Astrocyte (in vitro differentiated cells and primary cell): ENCODE measurements at places on chromosomes 6 and 20. TPM values are rescaled to one million over a fixed set of nuclear protein-coding genes. Genes with fewer than 3 reads are reported as not detected.
A peak's percentile ranks its signal among the peaks of the same experiment; 100 is the strongest.

GRCh38 chr20:41290804-41291389, 26.6 kb downstream of the ZHX3 start:
- DNase-seq, result no peak

Gene ERVFRD-1
- total RNA-seq, result not detected in 2 replicates

- peak; percentile 4 for DNase-seq
These were observed 20.3 kb downstream of the CST4 start for GRCh38 chr20:23668477-23668951.

DNA sequence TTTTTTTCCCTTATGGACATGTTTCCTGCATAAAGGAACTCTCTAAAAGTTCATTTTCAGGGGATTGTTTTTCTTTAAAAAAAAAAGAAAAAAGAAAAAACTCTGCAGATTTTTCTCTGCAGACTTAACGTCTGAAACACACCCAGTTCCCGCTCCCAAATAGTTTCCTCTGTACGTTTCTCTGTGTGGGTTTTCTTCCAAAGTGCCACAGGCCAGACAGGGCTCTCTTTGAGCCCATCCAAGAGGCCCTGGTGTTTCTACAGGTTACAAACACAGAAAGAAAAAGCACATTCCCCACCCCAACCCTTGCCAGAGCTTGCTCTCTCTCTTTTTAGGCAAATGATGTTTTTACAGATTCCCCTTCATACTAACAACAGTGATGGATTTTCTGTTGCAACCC, 258.6 kb downstream of the FNDC1 start:
- DNase-seq, result peak; percentile 29

Gene CSNK2A1
- total RNA-seq, result 226 and 237 TPM in 2 replicates

Gene MUC22
- 0.05 TPM in 1 of 2 replicates, not detected in the other for total RNA-seq

- DNase-seq, result no peak
These were observed 92.0 kb upstream of the TMEM181 start for GRCh38 chr6:158467923-158468322.

DNA sequence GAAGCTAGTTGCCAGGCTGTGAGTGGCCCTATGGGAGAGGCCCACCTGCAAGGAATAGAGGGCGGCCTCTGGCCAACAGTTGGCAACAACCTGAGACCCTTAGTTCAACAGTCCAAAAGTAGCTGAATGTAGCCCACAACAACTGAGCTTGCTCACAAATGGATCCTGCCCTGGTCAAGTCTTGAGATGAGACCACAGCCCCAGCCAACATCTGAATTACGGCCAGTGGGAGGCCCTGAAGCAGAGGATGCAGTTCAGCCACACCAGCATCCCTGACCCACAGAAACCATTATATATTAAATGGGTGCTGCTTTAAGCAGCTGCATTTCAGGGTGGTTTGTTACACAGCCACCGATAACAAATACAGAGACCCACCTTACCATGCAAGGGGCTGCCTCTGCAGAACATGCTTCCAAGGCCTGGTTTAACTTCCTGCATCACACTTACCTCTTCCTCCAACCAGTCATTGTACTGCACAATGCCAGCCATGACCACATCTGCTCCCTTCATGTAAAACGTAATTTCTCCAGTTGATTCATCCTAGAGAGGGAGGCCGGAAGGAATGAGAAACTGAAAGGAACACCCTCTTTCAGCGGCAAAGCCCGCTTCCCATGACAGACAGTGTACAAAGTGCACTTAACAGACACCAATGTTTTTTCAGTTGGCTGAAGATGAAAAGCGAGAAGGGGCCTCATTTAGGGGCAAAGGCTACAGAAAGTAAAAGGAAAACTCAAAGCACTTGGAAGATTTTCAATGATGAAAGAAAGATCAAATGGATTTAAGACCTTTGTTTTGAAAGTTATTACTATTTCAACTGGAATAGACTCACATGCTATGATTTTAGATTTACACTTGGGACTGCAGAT, 86.2 kb upstream of the NFATC2 start:
- peak; percentile 90 for DNase-seq

Gene MYLK2
- 2.1 and 3.1 TPM in 2 replicates for total RNA-seq

DNA sequence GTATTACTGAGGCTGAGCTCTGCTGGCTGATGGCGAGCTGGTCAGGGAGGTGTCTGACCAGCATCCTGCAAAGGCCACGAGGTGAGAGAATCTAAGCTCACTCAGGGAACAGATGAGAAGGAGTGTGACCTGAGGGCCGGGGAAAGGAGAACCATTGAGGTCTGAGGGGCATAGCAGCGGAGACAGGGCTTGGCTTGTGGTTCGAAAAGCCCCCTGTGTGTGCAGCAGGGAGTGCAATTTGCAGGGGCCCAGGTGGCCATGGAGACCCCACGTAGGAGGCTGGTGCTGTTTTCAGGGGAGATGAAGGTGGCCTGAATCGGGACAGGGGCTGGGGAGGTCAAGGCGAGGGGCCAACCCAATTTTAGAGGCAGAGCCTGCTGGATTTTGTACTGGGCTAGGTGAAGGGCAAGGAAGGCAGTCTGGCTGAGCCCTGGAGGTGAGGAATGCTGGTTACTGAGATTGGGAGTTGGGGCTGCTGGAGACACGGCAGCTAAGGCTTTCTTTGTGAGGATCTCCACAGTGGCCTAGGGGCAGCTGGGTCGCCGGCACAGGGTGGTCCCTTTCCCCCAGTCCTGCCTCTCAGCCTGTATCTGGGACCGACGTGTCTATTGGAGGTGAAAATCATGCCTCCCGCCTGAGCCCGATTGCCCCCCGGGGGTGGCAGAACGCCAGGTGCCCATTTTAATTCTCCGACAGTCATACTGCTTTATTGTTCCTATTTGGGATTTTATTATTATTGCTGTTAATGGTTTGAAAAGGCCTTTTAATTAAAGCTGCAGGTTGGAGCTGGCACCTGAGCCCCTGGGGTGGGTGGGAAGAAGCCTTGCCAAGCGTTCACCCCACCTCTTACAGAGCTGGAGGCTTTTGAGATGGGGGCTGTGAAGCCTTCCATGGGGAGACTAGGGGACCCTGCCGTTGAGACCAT, 28.4 kb downstream of the DLGAP4 start:
- DNase-seq, result no peak

- no peak for DNase-seq
These were observed 124.0 kb upstream of the MAFB start for GRCh38 chr20:40813029-40813431.

DNA sequence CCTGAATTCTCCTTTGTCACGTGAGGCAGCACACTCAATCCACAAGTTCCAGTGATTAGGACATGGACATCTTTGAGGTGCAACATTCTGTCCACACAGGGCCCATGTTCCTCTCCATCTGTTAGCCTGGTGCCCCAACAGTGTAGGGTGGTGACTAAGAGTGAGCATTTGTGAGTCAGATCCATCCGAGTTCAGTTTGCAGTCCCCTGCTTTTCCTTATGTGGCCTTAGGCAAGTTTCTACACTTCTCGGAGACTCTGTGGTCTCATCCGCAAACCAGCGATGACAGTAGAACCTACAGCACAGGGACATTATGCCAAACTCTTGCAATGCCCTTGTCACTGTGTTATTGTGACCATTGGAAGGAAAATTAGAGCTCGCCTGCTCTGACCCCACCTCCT, 178.7 kb upstream of the CDH4 start:
- no peak for DNase-seq

- DNase-seq, result no peak
These were observed 46.8 kb downstream of the CYP24A1 start for GRCh38 chr20:54126806-54127655.

GRCh38 chr6:3731700-3732099, 19.8 kb downstream of the PXDC1 start:
- DNase-seq, result no peak

GRCh38 chr6:166935353-166935752, 21.0 kb downstream of the RNASET2 start:
- DNase-seq, result no peak

Gene RAD21L1
- total RNA-seq, result 0.34 TPM in 1 of 2 replicates, not detected in the other

Gene SNAP25
- 3.9 and 5.2 TPM in 2 replicates for total RNA-seq

Gene TRIM40
- total RNA-seq, result not detected in 2 replicates

DNA sequence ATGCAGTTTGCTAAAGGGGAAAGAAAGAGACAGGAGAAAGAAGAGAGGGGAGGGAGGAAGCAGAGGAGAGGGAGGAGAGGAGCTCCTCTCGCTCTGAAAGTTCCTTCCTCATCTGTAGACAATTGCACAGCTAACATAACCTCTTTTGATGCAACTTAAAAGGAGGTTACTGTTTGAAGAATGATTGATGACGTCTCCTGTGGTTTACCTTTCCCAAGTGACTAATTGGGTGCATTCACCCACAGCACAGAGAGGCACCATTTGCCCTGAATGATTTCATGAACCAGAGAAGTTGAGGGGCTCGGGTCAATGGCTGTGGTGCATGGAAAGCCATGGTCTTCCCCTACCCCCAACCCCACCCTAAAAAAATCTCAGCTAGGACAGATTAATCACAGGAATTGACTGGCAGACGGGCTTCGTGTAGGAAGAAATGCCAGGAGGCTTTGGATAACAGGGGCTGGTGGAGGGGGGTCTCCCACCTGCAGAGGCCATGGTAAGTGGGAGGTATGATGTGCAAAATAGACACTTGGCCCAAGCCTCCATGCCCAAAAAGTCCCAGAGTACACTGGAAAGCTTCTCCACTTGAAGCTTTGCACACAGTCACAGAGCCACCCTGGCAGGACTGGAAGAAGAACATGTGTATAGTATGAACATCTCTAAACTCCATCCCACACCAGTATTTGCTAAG, 213.7 kb downstream of the ANKRD60 start:
- peak; percentile 68 for DNase-seq

Gene BYSL
- 41.2 and 43.1 TPM in 2 replicates for total RNA-seq

- no peak for DNase-seq
These were observed 429.0 kb downstream of the PREX1 start for GRCh38 chr20:48398506-48399449.

Gene GLP1R
- not detected in 2 replicates for total RNA-seq

Gene CDSN
- total RNA-seq, result 0.22 and 0.27 TPM in 2 replicates

Gene ENPP1
- 7.1 and 8.9 TPM in 2 replicates for total RNA-seq

Gene OPRM1
- not detected in 2 replicates for total RNA-seq

GRCh38 chr6:7247828-7248227, 65.2 kb downstream of the SSR1 start:
- no peak for DNase-seq

- DNase-seq, result peak; percentile 77
These were observed 21.6 kb downstream of the KIAA1586 start for GRCh38 chr6:57068061-57068460.

- no peak for DNase-seq
These were observed 8.6 kb upstream of the LBP start for GRCh38 chr20:38337561-38338140.

DNA sequence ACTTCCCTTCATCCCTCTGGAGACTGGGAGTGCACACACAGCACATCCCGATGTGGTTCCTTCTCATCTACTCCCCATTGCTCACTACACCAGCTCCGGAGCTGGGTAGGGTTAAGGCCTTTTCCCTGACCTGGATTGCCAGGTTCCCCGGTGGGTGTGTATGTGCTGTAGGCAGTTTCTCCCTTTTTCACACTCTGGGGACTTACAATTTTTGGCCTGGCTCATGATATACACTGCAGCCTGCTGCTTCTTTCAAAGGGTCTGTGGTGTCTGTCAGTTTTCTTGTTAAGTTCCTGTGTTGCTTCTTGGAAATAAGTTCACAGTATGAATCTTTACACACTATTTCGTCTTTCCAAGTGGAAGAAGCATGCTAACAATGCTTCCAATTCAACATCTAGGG, 405.5 kb downstream of the UTRN start:
- DNase-seq, result no peak

Gene RMND1
- total RNA-seq, result 22.7 and 25.9 TPM in 2 replicates

- no peak for DNase-seq
These were observed 83.6 kb upstream of the MYLIP start for GRCh38 chr6:16045238-16045637.

Gene PGC
- total RNA-seq, result not detected in 2 replicates

GRCh38 chr20:33524261-33524660, 34.4 kb downstream of the CBFA2T2 start:
- peak; percentile 45 for DNase-seq
